Melanocyte of skin (primary cell): ENCODE measurements at places on chromosomes 16 and 17. TPM values are rescaled to one million over a fixed set of nuclear protein-coding genes. Genes with fewer than 3 reads are reported as not detected.

ANKS3 gene
- 12.7 and 18.8 TPM in 2 replicates for total RNA-seq

CD79B gene
- total RNA-seq = 19.1 and 29.0 TPM in 2 replicates

CDRT4 gene
- 1.8 TPM in 1 of 2 replicates, not detected in the other for total RNA-seq

GINS2 gene
- total RNA-seq = 19.4 and 25.6 TPM in 2 replicates

CHST5 gene
- 0.34 TPM in 1 of 2 replicates, not detected in the other for total RNA-seq

DCTN5 gene
- total RNA-seq = 48.2 and 62.5 TPM in 2 replicates

ITGB3 gene
- 23.4 and 75.3 TPM in 2 replicates for total RNA-seq

SLFN11 gene
- 11.9 and 51.3 TPM in 2 replicates for total RNA-seq

NTN1 gene
- total RNA-seq = under 0.01 and 0.34 TPM in 2 replicates

OR1F1 gene
- not detected in 2 replicates for total RNA-seq

SLC46A1 gene
- total RNA-seq = 3.7 and 9.4 TPM in 2 replicates

SNX20 gene
- not detected in 2 replicates for total RNA-seq

MT3 gene
- total RNA-seq = not detected in 2 replicates

TNS4 gene
- total RNA-seq = not detected in 2 replicates

HIC1 gene
- 0.33 and 0.46 TPM in 2 replicates for total RNA-seq

HES7 gene
- total RNA-seq = 0.67 TPM in 1 of 2 replicates, not detected in the other

EPOP gene
- total RNA-seq = 0.67 and 1.5 TPM in 2 replicates

MAF gene
- 20.3 and 30.2 TPM in 2 replicates for total RNA-seq

CBX8 gene
- total RNA-seq = 3.3 and 4.9 TPM in 2 replicates

NKD1 gene
- total RNA-seq = 0.36 and 0.69 TPM in 2 replicates

KRTAP2-1 gene
- total RNA-seq = not detected in 2 replicates
